ENCODE measurements at places on chromosomes 16 and 17.
A peak's percentile ranks its signal among the peaks of the same experiment; 100 is the strongest.

DNA sequence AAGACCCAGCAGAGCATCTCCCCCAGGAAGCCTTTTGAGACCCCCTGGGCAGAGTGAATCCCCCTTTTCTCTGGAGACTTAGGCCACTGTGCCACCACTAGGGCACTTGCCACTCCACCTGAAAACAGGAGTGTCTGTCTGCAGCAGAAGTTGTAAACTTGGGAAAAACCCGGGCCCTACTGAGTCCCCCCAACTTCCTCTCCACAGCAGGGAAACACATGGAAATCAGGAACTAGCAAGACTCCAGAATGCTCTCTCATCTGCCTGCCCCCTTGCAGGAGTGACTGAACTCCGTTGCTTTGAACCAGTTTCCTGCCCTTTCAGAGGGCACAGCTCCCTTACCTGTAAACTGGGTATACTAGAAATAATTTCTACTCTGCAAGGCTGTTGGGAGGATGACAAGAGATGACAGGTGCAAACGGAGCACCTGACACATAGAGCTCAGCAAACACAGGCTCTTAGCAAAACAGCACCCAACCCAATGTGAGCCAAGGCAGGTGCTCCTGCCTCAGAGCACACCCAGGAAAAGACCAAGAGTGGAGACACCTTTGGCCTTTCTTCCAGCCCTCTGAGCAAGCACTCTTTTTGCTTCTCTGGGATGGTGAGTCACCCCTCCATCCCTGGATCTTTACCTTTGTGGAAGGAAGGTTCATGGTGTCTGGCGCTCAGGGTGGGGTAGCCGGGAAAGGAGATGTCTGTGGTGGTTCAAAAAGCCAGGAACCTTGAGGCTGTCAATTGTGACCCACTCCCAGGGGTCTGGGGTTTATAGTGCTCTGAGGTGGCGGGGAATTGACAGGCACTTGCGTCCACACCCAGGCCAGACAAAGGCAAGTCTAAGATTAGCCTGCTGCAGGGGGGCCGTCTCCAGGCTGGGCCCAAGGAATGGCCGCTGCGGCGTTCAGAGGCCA lies at the start of gene HCRT:
Gene HCRT, minus strand, starts transcription at position 740 of the 908 bp plus-strand sequence. Its CDS starts 87 bp downstream, at position 653.
- no peak for DNase-seq

DNA sequence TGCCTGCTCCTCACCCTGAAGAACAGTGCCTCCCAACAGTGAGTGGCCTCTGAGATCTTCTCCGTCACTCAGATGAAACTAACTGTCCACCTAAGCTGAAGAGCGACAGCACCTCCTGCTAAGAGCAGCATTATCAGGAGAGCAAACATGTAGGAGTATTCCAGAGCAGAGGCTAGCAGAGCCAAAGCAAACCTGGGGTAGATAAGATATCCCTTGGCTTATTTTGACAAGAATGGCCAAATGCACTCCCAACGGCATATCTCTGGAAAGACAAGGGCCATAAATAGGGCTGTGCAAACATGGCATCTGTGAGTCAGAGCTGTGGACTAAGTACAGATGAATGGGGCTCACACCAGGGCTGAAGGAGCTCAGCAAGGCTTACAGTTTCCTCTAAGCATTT lies 96.3 kb downstream of the NDEL1 start:
- no peak for DNase-seq

DNA sequence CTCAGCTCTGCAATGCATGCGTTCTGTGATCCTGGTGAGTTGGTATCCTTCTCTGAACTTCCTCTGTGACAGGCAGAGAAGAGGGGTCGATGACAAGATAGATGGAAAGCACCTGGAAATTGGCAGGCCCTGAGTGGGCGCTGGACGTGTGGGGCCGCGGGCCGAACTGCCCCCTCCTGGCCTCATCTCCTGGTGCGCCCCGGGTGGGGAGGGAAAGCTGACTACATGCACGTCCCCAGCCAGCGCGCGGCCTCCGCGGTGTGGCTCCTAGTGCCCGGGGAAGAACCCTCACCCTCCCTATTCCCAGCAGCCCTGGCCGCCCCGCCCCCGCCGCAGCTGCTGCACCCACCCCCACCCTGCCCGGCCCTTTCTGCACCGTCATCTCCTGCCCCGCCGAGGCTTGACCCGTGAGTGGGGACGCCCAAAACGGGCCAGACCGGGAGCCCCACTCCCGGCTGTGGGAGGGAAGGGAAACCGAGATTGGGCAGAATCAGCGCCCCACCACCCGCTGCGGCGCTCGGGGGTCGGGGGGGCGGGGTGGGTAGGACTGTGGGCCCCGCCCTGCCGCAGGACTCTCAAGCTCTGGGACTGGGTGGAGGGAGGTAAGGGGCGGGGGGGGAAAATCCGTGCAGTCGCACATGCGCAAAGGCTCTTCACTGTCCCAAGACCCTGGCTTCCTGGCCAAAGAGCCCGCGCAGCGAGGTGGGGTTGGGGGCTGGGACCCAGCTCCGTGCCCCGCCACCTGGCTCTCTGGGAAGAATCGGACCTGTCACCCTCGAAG lies at the start of gene NOL3:
Gene NOL3, plus strand, starts transcription at position 371 of the 781 bp plus-strand sequence.
- DNase-seq: no peak

GRCh38 chr17:17354560-17355349 lies 51.6 kb downstream of the NT5M start:
- DNase-seq: peak; percentile 66

DNA sequence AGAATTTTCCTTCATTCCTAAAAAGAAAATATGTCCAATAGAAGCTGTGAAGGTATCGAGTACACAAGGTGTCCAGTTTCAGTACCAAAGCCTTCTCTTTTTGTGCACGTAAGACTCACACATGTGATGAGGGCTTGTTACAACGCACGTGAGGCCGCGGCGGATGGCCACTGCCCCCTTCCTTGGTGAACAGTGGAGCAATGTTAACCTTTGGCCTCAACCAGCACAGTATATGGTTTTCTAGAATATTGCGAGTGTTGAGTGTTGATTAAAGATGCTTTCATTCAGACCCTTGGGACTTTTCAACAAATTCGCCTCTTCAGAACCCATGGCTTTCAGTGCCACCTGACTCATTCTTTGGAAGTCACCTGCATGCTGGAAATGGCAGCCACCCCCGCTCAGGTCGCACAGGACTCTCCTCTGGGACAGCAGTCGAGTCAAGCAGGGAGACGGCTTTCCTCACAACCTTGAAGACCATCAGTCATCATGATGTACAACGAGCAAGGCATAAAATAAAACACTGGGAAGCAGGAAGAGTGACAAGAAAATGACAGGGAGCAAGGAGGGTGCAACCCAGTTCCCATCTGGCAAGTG lies 14.5 kb downstream of the MAP1LC3B start:
- DNase-seq: no peak

DNA sequence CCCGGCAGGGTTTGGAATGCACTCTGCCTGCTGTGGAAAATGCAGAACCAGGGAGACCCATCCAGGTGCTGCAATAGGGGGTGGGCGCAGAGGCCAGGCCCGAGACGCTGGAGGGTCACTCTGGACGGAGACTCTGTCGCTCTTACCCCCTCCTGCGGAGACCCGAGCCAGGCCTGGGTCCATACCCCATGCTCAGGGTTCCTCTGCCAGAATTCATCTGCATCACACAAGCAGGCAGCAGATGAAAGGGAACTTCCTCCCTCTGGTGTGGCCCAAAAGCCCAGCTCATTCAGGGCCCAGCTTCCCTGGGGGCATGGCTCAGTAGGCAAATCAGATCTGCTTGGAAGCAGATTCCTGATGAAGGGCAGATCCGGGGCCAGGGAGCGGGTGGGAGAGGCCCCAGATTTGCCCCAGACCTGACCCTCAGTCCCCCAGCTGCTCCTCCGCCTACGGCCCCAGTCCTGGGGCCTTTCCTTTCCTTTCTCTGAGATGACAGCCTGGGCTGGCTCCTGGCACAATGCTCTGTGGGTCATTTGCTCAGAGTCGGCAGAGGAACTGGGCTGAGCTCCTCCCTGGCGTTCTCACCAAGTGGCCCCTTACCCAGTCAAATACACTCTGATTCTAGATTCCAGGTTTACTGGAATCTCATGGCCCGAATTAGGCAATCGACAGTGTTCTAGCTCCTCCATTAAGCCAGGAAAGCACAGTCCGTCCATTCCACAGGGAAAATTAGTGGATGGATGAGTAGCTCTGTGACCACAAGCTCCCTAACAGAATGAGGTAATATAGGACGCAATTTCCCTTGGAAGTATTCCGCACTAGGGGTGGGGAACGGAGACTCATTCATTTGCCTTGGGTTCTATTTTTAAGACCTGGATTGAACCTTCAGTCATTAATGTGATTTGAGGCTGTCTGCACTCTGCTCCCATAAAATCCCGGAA lies 19.1 kb upstream of the RASD1 start:
- no peak for DNase-seq

DNA sequence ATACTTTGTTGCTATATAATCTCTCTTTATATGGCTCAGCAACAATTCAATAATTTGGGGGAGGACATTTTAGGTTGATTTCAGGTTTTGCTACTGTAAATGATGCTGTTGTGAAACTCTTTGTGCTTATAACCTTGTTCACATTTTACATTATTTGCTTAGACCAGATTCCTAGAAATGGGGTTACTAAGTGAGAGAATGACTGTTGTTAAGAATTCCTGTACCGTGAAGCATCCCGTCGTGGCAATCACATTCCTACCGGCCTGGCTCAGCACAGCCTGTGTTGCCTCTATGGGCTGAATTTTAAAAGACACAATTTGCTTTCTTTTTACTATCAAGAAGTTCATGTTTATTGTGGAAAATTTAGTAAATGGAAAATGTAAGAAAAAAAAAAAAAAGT lies 31.4 kb downstream of the B9D1 start:
- DNase-seq: no peak

DNA sequence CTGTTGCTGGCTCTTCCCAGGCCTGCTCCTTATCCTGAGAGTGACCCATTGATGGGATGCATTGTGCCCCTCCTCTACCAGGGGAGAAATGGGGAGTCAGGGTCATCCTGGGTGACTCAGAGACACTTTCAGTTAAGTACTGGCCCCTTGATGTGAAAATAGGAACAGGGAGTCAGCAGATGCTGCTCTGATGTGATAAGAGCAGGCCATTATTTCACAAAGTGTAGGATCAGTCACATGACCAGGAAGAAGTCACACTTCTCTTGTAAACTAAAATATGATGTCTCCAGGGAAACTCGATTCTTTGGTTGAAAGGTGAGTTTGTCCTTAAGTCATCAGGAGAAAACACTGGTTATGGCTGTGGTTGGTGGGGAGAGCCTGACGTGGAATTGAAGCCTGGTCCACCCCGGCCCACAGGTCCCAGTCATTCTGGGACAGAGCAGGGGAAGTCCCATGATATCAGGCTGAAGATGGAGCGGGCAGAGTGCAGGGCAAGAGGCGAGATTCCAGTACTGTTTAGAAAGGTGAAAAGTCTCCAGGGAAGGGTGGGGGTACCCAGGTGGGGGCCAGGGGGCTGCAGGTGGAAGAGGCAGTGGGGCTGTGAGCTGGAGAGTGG lies 88.6 kb upstream of the NLRP1 start:
- DNase-seq: no peak

- peak; percentile 73 for DNase-seq
Observed at GRCh38 chr16:10918294-10919002, 23.8 kb downstream of the DEXI start.

DNA sequence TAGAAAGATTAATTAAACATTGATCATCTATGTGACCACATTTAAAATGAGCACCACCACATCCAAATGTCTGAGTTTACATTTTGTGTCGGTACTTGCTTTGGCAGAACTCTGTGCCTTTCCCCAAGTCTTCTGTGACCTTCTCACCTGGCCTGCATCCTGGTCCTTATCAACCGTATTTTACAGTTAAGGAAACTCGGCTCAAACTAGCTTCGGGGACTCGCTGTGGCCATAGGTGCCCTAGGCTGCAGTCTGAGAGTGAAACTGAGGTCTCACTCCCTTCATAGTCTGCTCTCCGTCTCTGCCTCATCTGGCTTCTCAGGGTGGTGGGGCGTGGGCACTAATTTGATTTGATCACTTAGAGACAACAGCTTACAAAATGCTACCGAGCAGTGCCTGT lies 555.5 kb downstream of the WWOX start:
- no peak for DNase-seq

DNA sequence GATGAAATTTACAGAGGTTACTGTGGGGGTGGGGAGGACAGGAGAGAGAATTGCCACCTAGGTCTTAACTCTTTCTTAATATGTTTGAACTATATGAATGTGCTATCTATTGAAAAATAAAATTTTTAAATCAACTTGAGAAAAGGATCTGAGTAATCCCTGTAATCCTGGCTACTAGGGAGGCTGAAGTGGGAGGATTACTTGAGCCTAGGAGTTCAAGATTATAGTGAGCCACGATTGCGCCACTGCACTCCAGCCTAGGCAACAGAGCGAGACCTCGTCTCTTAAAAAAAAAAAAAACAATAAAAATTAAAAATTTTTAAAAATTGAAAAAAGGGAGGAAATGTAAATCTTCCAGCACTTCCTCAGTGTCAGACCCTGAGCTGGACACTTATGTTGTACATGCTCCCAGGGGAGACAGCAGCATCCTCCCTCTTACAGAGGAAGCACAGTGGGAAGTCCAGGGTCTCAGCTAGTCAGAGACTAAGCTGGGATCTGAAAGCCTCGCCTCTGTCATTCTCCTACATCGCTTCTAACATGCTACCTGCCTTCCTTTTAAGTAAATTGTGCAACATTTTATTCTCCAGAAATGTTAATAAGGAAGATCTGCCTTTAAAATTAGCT lies 21.9 kb downstream of the PMM2 start:
- DNase-seq: no peak

- no peak for DNase-seq
Observed at GRCh38 chr16:69610356-69610755, 44.6 kb downstream of the NFAT5 start.

- DNase-seq: no peak
Observed at GRCh38 chr16:20850981-20851380, 44.7 kb downstream of the REXO5 start.

DNA sequence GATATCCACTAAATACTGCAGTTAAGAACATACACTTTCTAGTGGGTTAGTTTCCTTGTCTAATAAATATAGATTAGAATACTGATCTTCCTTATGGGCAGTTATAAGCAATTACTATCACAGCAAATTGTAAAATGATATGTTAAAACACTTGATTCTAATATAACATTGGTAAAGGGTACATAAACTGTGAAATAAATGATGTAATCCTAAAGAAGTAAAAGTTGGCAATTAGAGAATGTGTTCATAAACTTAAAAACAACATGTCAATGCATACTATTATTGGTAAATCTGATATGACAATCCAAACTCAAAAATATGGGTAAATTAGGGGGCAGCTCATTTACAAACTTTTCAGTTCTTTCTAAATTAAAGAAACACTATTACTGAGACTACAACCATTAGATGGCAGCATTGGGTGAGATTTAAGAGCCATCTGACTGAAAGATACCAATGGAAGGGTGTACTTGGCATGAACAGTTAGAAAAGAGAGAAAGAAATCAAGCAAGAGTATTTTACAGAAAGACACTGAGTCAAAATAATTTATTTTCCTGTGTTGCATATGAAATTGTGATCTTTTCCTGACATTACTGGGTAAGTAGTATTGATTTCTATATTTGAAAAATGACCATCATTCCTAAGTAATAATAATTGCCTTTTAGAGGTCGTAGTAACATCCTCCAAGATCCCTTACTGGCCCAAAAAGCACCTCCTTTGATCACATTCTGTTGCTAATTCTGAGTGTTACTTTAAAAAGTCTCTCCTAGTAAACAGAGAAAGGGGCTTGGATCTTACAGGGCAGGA lies 119.6 kb downstream of the SPAG9 start:
- no peak for DNase-seq

GRCh38 chr16:74563828-74564263 lies 43.1 kb downstream of the GLG1 start:
- no peak for DNase-seq

GRCh38 chr16:88328313-88328980 lies 54.3 kb upstream of the ZNF469 start:
- no peak for DNase-seq
